Endothelial cell (in vitro differentiated cells): ENCODE measurements at places on chromosomes 3 and 15.

DNA sequence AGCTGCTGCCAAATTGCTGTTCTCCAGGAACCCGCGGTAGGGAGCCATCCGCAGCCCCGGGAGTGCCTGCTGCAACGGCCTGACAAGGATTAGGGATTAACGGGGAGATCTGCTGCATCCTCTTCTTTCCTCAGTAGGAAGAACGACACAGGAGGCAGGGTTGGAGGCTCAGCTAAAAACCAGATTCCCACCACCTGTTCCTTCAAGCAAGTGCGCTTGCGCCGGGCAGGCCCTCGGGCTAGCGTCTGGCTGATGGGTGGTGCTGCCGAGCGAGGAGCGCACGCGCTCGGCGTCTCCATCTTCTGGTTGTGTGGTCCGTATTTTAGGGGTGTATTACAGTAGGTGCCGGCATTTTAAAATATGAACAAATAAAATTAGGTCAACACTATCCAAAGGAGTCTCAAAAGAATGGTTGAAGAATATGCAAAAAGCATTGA, 25.4 kb upstream of the SLC25A26 start:
- peak; percentile 15 for DNase-seq

- DNase-seq: no peak
Measured at GRCh38 chr15:47866446-47866845, 149.1 kb downstream of the SEMA6D start.

DNA sequence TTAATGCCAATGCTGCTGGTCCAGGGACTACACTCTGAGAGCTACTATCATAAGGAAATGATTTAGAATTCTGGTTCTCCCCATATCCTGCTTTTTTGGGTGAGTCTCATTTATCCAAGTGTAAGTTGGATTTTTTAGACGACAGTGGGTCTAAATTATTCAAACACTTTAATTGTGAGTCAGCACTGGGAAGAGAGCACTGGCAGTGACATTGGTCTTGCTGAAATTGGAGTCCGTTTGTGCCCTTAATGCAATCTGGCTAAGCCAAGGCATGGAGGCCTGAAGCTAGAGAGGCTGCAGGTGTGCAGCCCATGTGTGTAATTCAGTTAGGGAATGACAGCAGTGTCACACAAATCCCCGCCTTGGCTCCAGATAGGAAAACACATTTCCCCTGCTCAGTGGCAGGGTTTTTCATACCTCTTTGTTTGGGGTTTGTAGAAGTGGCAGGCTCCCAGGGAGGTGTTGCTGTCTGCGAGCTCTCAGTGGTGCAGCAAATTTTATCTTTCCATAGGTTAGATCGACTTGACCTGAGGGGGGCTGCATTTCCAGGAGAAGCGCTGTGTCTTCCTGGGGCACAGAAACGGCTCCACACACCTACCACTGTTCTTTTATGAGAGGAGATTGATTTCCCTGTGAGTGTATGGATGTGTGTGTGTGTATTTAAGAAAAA, 197.7 kb downstream of the CD47 start:
- no peak for DNase-seq

DNA sequence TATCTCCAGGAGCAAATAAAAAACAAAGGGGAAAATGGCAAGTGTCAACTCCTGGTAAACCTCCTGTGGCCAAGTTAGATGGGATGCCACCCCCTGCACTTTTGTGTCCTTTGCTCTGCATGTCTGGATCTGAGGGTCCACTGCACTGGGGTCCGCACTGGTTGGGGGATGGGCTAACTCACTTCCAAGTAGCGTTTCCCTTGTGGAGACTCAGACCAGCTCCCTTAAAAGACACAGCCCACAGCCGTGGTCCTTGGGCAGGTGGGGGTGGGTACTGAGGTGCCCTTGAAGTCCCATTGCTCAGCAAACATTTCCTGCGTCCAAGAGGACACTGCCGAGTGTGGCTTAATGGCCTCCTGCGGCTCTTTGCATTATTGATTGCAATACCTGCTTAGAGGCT, 188.2 kb downstream of the MEGF11 start:
- DNase-seq: no peak

- DNase-seq: no peak
Measured at GRCh38 chr3:153760948-153761347, 360.2 kb upstream of the ARHGEF26 start.

DNA sequence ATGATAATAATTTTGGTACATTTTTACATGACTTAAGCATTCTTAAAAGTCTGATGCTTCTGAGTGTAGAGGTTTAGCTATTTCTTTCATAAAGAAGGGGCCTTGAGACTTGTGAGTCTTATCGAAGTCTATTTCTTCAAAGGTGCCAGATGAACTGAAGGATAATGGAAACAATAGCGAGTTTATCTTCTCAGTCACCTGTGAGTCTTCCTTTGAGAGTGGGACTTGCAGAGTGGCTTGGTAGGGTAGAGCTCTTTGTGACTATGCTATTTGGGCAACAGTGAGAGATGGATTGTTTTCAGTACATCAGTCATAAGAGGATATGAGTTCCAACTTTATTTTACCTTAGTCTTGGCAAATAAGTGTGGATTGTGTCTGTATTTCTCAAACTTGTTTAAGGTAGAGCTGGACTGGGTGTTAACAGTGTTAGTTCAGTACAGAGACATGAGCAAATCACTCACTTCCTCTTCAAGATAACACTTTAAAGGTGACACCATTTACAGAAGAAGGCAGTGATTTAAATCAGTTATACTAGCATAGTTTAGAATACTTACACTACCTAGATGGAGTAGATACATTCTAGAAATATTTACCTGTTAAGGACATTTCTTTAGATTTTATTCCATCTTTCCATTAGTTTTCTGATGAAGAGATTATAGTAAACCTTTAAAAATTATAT, 3.2 kb downstream of the AKAP13 start:
- no peak for DNase-seq

- no peak for DNase-seq
Measured at GRCh38 chr3:139770577-139770976, 92.8 kb upstream of the NMNAT3 start.

DNA sequence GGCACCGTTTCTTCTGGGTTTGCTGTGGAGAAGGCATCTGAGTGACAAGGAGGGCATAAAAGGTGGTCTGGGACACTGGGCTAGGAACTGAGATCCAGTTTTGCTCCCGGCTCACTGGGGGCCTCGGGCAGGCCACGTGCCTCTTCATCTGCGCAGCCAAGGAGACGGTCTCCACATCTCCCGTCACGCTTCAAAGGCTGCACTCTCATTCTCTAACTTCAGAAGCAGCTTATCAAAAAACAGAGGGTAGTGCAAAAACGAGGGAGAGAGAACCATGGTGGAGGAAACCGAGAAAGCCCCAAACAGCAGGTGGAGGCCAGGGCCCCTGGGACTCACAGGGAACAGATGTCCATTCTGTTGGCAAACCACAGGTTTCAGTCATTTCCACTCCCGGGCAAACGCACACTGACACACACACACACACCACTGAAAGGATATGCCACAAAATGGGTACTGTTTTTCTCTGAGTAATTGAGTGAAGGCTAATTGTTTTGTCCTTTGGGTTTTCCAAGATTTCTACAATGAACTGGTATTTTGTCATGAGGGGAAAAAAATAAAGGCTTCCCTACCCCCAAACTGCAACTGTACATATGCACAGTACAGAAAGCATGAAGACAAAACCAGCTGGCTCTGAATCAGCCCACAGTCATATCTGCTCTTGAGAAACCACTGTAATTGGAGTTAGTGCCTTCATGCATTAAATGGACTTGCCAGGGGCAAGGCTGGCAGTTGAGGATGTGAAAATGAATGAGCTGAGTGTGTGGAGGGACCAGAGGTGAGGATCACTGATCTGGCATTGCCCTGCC, 71.9 kb downstream of the MGLL start:
- DNase-seq: no peak
